ENCODE measurements at places on chromosomes 13 and 19.

DNA sequence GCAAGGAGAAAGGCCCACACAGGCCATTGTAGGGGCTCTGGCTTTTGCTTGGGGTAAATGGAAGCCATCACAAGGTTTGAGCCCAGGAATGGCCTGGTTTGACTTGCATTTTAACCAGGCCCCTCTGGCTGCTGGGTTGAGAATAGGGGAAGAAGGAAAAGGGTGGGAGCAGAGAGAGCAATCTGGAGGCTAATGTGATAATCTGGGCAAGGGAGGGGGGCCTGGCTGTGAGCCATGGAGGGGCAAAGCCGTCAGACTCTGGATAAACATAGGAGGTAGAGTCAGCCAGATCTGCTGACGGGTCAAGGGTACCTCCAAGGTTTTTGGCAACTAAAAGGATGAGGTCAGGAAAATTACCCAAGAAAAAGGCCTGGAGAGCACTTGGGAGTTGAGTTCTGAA, 41.6 kb downstream of the RFX2 start:
- no peak for DNase-seq

- peak; percentile 50 for DNase-seq
These were observed 433 bp downstream of the SIX5 start for GRCh38 chr19:45768655-45768983.

- DNase-seq, result peak; percentile 8
These were observed 1895.6 kb upstream of the PRR20A start for GRCh38 chr13:55245005-55245644.

DNA sequence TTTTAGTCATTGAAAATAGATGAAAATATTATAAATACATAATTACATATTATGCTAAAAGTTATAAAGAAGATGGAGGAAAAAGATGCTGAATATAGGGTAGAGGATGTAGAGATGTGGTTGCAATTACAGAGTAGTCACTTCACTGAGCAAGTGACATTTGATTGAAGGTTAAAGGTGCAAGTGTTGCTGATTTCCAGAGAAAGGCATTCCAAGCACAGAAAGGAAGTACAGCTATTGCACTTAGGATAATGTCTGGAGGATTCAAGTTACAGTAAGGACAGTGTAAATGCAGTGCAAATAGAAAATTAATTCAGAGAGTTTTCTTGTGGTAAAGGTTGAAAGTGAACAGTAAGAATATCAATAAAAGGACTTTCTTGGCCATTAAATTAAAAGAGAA, 1721.8 kb downstream of the PCDH9 start:
- DNase-seq, result no peak

DNA sequence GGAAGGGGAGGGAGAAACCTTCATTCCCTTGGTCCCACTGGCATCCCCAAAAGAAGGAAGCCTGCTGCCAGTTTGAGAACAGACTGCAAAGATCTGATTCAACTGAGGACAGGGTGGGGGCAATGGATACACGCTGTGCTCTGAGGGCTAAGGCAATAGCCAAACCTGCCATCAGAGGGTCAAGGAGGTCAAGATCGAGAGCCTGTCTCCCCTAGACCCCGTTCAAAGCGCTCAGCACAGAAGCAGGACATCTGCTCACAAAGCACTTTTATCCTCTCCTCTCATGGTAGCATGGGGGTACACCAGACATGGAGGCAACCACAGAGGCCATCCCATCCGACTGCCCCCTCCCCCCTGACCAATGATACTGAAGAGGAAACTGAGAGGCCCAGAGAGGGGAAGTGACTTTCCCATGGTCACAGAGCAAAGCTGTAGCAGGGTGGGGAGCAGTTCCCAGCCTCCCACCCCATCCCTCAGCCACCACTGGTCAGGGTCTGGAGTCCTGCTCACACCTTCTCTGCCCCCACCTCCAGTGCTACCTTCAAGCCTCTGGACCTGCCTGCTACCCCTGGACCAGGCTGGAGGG, 11.1 kb downstream of the POU2F2 start:
- no peak for DNase-seq

DNA sequence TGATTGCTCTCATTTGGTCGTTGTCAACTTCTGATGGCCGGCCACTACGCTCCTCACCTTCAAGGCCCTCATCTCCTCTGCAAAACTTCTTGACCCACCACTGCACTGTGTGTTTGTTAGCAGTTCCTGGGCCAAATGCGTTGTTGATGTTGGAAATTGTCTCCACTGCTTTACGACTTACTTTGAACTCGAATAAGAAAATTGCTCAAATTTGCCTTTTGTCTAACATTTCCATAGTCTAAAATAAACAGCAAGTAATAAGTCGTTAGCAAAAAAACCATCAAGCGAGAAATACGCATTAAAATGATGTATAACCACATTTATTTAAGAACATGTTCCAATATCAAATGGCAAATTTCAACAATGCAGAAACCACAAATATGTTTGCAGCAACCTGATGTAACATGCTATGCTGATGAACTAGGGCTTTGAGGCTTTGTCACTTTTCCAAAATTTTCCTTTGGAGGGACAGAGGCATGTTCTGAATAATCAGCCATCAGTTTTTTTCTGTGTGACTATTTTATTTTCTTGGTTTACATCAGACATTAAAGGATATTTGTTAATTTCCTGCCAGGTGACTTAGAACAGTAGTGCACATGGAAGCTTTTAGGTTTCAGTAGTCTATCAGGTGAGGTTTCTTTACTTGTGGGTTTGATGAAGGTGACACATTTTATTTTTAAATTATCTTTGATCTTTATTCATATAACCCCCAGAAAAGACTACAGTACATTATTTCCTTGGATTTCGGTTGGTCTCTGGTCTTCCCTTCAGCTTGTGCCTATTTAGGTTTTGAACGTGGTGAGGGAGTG, 74.7 kb upstream of the TEX29 start:
- DNase-seq, result peak; percentile 81

DNA sequence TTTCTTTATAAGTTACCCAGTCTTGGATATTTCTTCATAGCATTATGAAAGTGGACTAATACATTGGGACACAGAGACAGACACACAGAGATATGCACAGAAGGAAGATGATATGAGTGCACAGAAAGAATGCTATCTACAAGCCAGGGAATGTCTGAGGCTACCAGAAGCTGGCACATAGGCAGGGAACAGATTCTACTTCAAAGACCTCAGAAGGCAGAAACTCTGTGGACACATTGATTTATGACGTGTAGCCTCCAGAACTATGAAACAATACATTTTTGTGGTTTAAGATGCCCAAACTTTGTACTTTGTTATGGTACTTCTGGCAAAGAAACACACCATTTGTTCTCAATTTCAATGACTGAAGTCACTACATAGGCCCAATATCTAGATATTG, 556.7 kb downstream of the PCDH9 start:
- peak; percentile 76 for DNase-seq

GRCh38 chr13:87080100-87080779, 590.9 kb upstream of the SLITRK5 start:
- no peak for DNase-seq

DNA sequence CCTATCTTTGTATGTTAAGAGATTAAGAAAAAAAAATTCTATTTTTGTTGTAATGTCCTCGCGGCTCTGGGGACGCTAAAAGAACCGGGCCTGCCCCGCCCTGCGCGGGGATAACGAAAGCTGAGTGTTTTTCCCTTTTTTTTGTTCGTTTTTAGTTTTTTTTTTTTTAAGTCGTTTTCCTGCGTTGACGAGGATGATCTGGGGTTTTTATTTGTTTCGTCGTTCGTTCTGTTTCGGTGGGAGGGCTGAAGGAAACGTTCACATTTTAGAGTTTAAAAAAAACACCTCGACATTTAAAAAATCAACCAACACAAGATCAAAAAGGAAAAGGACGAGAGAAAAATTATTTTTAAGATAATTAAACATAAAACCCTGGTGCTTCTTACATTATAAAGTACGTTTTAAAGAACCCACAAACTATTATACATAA, 5.6 kb downstream of the LYL1 start:
- DNase-seq, result no peak

DNA sequence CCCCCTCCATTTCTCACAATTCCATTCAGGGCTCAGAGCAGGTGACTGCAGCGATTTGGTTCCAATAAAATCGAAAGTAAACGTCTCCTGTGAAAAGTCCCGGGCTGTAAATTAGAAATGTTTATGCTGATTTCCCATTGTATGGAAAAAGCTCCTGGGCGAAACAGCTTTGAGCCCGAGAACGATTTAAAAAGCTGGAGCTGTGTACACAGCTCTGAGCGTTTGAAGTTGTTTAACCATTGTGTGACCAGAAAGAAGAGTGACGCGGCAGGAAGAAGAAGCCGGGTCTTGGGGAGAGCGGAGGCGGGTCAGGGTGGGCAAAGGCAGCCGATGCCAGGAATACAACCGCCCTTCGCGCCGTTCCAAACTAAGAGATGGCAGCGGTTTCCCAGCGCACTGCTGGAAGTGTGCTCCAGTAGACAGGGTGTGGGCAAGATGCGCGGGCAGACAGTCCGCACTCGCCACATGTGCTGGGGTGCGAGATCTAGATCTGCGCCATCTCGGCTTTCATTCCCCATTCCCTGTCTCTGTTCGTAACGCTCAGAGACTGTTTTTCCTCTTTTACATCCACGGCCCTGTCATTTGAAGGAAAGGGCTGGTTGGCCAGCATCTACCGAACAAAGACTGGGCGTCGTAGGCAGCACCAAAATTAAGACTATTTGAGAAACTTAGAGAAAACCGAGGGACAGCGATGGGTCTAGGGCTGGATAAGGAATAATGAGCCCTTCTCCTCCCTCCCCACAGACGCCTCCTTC, 960 bp upstream of the GSX1 start:
- DNase-seq, result no peak

- no peak for DNase-seq
These were observed 241.3 kb upstream of the IRS2 start for GRCh38 chr13:110027470-110028240.

DNA sequence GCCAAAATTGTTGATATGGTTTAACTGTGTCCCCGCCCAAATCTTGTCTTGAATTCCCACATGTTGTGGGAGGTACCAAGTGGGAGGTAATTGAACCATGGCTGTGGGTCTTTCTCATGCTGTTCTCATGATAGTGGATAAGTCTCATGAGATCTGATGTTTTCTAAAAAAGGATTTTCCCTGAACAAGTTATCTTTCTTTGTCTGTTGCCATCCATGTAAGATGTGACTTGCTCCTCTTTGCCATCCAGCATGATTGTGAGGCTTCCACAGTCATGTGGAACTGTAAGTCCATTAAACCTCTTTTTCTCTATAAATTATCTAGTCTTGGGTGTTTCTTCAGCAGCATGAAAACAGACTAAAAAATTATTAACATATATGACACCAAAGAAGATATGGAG, 986.7 kb upstream of the MIR17HG start:
- no peak for DNase-seq

All from fibroblast of skin of right biceps (primary cell).